ENCODE measurements at places on chromosomes 3 and 15.

DNA sequence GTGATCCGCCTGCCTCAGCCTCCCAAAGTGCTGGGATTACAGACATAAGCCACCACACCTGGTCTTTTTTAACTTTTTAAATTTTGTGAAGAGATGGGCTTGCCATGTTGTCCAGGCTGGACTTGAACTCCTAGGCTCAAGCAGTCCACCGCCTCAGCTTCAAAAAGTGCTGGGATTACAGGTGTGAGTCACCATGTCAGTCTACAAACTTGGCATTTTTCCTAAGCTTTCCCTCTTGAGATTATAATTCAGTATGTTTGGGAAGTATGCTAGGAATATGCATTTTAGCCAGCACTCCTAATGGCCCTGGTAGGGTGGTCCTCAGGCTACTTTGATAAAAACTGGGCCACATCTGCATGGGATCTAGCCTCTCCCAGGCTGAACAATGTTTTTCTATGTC, 4.4 kb downstream of the WDR73 start:
- no peak for DNase-seq

- peak; percentile 15 for DNase-seq
Observed at GRCh38 chr3:48151058-48151806, 37.0 kb downstream of the CDC25A start.

GRCh38 chr3:52328536-52329080, 12.5 kb downstream of the DNAH1 start:
- DNase-seq, result no peak

- DNase-seq, result no peak
Observed at GRCh38 chr15:52503788-52504496, 24.7 kb downstream of the MYO5A start.

- DNase-seq, result peak; percentile 7
Observed at GRCh38 chr3:28612232-28612631, 263.6 kb upstream of the AZI2 start.

All from NCI-H2081 treated with DMSO at 0.1 percent for 48 hours (cell line).